Stimulated activated CD8-positive, alpha-beta memory T cell treated with anti-CD3 and anti-CD28 coated beads, Interleukin-4, amount 100 ng/mL, for 1 hour (primary cell): ENCODE measurements at places on chromosomes 11 and 22.

GRCh38 chr11:12381875-12382274 lies 4.5 kb downstream of the PARVA start:
- DNase-seq, result no peak

DNA sequence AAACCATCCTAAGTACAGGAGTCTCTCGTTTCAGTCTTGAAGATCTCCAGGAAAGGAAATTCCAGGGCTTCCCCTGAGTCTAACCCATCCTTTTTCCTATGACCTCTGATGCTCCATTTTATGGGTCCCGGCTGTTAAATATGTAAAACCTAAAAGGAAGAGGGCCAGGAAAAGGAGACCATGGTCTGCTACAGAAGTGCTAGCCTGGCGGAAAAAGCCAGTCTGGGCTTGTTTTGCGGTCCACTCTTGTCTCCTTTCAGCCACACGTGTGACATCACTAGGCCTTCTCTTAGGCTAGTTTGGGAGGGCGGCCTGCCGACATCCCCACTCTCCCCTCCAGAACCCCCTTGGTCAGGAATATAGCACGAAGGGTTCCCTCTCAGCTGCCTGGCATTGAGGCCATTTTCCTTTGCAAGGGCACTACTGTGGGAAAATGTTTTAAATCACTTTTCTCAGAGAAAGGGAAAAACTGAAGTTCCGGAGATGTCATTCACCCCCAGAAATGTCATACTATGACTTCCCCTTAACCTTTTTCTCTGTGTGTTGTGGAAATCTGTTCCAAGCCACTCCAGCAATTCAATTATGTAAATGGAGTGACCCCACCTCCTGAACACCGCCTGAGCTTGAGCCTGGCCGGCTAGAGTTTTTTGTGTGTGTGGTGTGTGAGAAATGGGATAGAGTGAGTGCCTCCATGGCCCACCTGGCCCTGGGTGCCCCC lies 86.9 kb downstream of the UBASH3B start:
- no peak for DNase-seq

DNA sequence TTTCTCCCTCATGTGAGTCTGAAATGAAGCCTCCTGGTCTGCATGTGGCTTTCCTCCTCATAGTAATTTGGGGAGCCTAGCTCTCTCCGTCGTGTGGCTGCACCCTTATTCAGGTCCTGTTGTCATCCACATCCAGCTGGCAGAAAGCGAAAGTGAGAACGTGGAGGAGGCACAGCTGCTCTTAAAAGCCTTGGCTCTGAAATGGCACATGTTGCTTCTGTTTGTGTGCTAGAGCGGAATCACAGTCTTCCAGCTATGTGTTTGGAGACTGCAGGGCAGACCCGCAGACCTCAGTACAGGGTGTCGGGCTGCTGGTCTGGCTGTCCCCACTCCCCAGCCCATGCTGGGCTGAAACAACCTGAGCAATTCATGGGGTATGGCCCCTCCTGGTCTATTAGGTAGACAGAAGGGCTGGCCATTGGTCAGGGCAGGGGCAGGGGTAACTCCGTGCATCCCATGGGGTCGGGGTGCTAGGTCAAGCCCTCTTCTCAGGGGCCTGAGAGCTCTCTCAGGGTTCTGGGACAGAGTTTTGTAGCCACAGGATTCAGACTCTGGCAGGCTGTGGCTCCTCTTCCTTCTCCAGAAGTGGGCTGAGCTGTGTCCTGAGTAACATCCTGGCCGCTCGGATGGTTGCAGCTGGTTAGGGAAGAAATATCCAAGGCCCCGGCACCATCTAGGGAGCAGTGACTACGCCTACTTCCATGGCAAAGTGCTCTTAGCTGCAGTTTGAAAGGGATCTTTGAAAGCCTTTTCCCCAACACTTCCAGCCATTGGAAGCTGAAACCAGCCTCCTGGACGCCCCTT lies 50.6 kb downstream of the C11orf96 start:
- no peak for DNase-seq

DNA sequence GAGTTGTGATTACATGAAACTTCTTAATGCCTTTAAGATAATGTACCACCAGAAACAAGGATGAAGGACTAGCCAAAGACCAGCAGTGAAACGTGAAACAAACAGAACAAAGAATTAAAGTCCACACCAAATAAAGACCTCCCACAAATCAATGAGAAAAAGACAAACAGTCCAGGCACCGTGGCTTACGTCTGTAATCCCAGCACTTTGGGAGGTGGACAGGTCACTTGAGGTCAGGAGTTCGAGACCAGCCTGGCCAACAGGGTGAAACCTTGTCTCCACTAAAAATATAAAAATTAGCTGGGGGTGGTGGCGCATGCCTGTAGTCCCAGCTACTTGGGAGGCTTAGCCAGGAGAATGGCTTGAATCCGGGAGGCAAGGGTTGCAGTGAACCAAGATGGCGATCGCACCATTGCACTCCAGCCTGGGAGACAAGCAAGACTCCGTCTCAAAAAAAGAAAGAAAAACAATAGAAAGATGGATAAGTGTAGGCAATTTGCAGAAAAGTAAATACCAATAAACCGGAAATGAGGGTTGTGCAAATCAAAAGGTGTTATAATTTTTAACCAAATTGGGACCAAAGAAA lies 167.8 kb upstream of the GRK3 start:
- DNase-seq, result no peak

- no peak for DNase-seq
These were observed 7.5 kb upstream of the IL17RA start for GRCh38 chr22:17077255-17077654.
